NCI-H524 treated with DMSO at 0.1 percent for 48 hours (cell line): ENCODE measurements at places on chromosomes 7 and 10.

DNA sequence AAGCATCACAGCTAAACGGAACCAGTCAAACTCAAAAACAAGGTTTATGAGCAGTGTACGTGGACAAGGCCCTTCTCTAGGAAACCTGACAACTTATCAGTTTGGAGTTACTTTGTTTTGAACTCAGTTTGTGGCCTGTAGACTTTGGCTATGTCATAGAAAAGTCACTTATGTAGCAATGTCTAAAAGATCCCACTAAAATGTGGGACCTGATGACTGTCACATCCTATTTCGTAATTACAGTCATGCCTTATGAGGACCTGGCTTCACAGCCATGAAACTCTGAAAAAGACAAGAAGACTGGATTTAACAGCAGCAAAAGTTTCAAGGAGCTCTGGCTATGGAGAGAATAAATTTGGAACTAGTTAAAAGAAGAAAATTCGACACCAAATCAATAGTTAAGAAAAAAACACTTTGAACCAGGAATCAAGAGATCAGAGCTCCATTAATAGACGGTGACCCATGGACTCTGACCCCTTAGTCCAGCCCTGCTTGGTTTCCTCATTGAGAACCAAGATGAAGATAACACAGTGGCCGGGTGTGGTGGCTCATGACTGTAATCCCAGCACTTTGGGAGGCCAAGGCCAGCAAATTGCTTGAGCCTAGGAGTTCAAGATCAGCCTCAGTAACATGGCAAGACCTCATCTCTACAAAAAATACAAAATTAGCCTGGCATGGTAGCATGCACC is 204.3 kb downstream of the SFMBT2 start:
- DNase-seq, result no peak

GRCh38 chr10:30798646-30799185 is 169.2 kb upstream of the LYZL2 start:
- no peak for DNase-seq

GRCh38 chr10:14541379-14541778 is 210.7 kb upstream of the FRMD4A start:
- DNase-seq, result no peak

- no peak for DNase-seq
These were observed 72.1 kb downstream of the RTKN2 start for GRCh38 chr10:62196528-62196927.

GRCh38 chr10:33460505-33461294 is 126.2 kb upstream of the NRP1 start:
- no peak for DNase-seq

DNA sequence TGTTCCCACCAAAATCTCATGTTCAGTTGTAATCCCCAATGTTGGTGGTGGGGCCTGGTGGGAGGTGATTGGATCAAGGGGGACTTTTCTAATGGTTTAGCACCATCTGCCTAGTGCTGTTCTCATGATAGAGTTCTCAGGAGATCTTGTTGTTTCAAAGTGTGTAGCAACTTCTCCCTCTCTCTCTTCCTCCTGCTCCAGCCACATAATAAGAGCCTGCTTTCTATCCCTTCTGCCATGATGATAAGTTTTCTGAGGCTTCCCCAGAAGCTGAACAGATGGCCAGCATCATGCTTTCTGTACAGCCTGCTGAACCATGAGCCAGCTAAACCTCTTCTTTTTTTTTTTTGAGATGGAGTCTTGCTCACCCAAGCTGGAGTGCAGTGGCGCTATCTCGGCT is 910.6 kb downstream of the KCNMA1 start:
- DNase-seq, result no peak

DNA sequence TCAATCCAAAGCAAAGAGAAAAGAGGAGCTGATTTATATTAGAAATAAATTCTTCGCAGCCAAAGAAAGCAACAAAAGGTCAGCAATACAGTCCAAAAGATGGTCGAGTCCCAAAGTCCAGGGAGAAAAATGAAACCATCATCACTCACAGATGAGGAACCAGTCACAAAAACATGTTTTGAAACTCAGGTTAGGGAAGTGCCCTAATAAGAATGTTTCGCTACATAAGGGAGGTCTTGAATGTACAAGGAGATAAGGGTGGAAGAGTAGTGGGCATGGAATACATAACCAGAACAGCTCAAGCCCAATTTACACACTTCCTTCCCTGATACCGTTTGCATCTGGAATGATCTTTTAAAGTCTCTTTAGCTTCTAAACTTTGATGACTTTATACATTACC is 53.6 kb downstream of the VPS41 start:
- no peak for DNase-seq

- no peak for DNase-seq
These were observed 363.8 kb downstream of the SEMA3D start for GRCh38 chr7:84822941-84823510.

DNA sequence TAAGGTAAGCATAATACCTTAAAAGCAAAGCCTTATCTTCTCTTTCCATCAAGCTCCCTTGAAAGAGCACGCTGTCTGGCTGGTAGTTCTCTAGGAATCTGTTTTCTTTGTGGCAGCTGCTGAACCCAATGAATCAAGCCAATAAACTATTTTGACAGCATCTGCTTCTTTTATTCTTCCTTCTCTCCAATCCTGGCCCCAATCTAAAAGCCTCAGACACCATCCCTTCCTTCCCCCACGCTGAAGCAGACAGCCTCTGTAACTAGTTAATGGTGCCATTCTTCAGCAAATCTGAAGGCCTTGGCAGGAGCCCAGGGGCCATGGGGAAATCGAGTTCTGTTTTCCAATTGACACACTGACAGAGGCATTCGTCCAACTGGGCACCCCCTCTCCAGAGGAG is 186.6 kb upstream of the LYZL1 start:
- DNase-seq, result no peak

- no peak for DNase-seq
These were observed 193.1 kb downstream of the SORCS1 start for GRCh38 chr10:106971411-106971831.

DNA sequence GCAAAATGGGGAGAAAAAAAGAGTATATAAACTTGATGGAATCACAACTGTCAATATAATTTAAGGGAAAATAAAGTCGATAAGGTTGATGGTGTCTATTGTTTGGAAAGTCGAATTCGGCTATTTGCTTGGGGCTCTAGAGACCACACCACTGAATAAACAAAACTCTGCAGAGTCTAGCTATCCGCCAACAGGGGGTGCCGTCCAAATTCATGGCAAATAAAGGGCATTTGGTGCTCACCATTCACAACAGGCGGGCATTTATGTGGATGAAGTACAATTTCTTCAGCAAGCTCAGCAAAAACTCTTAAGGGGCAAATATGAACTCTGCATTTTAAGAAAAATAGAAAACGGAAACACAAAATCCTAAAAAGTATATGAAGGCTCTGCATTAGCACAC is 23.3 kb downstream of the CD36 start:
- DNase-seq, result no peak

DNA sequence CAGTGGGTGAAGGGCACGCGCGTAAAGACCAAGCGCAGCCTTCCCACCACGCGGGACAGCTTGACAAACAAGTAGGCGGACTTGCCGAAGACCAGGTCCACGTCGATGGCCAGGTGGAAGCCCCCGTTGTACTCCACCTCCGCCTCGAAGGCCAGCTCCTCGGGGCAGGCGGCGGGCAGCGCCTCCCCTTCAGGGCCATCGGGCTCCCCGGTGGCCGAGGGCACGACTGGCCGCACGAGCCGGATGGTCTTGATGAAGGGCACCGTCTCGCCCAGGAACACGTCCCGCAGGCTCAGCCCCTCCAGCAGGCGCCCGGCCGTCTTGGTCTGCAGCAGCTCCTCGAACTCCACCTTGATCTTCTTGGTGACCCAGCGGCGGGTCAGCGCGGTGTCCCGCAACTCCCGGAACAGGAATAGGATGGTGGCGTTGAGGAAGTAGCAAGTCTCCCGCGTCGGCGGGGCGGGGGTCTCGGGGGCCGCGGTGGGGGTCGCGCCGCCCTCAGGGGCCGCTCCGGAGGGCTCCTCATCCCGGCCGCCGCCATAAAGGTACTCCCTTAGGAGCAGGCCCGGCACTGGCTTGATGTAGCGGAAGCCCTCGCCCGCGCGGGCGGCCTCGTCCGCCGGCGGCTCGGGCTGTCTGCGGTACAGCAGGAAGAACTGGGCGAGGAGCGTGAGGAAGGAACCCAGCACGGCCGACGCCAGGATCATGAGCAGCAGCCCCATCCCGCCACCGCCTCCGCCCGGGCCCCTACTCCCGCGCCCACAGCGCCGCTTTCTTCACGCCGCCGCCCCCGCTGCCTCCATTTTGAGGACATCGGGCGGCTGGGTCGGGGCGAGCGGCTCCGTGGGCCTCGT is 507 bp downstream of the PDZD8 start:
- DNase-seq, result no peak
